RWPE1 (cell line): ENCODE measurements at places on chromosomes 1 and 21.
A peak's percentile ranks its signal among the peaks of the same experiment; 100 is the strongest.

DNA sequence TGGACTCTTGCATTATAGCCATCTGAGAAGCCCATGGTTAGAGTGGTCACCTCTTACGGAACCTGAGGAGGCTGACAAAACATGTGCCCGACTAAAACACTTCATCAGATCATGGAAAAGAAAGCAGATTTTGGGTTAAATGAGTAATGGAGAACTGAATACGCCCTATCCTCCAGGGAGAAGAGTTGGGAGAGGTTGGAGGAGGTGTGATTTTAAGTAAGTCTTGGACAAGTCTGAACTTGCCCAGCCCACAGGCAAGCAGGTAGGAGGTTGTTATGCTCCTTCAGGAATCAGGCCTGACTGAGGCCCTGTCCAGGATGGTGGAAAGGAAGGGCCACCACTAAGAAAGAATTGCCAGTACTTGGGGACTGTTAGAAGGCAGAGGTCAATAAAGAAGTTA lies 255.8 kb downstream of the TGFB2 start:
- DNase-seq = peak; percentile 60

GRCh38 chr1:42250164-42250563 lies 84.9 kb downstream of the FOXJ3 start:
- no peak for DNase-seq

- DNase-seq = no peak
Observed at GRCh38 chr1:27372022-27372807, 2.4 kb downstream of the FCN3 start.

DNA sequence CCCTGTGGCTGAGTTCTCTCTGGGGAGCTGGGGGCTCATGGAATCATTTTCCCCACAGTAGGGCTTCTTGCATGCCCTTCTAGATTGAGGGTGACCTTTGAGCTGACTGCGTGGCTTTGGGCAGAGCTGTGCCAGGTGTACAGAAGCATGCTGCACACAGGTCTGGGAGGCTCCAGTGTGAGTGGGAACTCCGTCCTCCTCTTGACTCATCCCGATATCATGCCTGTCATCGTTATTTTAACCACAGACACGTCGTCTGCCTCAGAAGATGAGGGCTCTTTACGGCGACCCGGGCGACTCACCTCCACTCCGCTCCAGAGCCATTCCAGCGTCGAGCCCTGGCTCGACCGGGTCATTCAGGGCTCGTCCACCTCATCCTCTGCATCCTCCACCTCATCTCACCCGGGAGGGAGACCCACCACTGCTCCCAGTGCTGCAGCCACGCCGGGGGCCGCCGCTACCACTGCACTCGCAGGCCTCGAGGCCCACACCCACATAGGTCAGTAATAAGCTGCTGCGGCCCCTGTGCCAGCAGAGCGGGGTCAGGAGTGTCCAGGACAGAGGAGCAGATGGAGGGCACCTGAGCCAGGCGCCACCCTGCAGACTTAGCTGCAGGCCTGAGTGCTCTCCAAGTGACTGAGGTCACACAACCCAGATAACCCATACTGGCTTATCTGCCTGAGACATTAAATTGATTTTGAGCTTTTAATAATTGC lies 39.8 kb downstream of the DIP2A start:
- DNase-seq = no peak

GRCh38 chr1:176826265-176826664 lies 338.2 kb downstream of the ASTN1 start:
- DNase-seq = no peak

DNA sequence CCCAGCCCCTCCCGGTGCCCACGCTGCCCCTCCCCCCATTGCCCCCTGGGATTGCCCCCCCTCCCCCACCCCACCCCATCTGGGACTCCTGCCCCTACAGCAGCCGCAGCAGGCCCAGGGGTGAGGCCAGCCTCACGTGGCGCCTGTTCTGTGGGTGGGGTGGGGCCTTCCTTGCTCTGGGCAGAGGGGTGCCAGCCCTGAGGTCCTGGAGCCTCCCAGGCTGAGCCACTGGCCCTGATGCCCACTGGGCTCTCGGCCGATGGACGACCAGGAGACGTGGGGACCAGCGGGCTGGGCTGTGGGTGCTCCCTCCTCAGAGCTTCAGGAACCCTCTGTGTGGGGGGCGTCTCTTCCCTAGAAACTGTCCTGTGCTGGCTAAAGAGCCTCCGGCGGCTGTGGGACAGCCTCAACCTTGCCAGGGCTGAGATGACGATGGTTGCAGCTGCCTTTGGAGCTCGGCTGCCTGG lies 5.8 kb upstream of the C1orf159 start:
- DNase-seq = no peak

GRCh38 chr1:92747735-92748134 lies 37.2 kb downstream of the EVI5 start:
- no peak for DNase-seq

- peak; percentile 62 for DNase-seq
Observed at GRCh38 chr1:156860113-156860627, 495 bp upstream of the NTRK1 start.
